NCI-H1092 treated with DMSO at 0.1 percent for 48 hours (cell line): ENCODE measurements at places on chromosomes 3 and 15.

GRCh38 chr3:157590273-157590672 lies 87.1 kb upstream of the VEPH1 start:
- DNase-seq = no peak

- no peak for DNase-seq
Observed at GRCh38 chr3:134696155-134696554, 45.3 kb upstream of the KY start.

DNA sequence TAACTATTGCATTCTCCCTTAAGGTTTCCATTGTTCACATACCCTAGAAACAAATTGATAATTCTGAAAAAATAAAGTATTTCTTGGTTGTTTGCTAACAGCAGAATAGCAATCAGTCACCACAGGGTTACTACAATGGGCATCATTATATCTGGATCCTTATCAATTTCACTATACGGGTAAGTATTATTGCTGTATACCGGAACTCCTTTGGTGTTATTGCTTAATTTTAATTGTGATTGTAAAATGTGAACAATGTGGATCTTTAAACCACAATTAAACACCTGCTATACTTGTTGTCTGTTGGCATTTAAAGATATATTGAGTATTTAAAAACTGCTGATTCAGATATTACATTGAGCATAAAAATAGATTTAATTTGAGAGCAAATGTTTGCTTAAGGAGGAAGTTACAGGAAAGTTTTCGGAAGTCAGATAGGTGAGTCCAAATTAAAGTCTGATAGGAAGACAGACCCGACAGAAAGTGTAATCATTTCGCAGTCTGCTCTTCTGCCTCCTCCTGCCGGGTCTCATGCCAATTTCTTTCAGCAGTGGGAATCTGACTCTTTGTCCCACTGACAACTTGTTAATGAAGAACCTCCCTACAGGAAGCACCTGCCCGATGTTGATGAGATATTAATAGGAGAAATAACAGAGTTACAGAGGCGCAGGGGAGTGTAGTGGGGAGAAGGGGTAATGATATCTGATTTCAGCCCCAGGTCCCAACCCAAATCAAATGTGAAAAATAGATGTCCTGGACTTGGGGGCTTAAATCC lies 169.7 kb upstream of the TBC1D5 start:
- no peak for DNase-seq

DNA sequence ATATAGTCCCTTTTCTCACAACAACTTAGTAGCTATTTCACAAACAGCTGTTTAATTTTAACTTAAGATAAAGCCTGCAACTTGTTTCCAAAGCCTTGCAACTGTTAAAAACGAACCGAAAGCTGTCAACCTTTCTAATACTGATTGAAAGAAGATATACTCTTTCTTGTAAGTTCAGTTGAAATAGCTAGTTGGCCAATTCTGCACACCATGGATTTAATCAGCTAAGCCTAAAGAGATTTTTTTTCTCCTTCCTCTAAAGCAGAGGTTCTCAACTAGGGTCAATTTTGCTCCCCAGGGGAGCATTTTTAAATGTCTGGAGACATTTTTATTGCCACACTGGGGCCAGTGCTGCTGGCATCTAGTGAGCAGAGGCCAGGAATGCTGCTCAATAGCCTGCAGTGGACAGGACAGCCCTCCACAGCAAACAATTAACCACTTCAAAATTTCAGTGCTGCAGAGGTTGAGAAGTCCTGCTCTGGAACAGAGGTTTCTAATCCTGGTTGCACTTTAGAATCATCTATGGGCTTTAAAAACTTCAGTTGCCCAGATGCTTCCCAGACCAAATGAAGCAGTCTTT lies 26.2 kb downstream of the MINDY4B start:
- no peak for DNase-seq
